ENCODE measurements at places on chromosomes 4 and X. TPM values are rescaled to one million over a fixed set of nuclear protein-coding genes. Genes with fewer than 3 reads are reported as not detected.

The ZCCHC12 gene
- polyA plus RNA-seq = 0.47 TPM

The MAGEA3 gene
- polyA plus RNA-seq = not detected

The CAPN6 gene
- polyA plus RNA-seq = 557 TPM

The SPANXB1 gene
- polyA plus RNA-seq = not detected

The RS1 gene
- polyA plus RNA-seq = not detected

The RTL9 gene
- 1.8 TPM for polyA plus RNA-seq

The INTS12 gene
- 31.8 TPM for polyA plus RNA-seq

The DUSP21 gene
- not detected for polyA plus RNA-seq

The CXCL10 gene
- 0.23 TPM for polyA plus RNA-seq

The SSX4 gene
- polyA plus RNA-seq = not detected

The DGKK gene
- polyA plus RNA-seq = not detected

The ANK2 gene
- 268 TPM for polyA plus RNA-seq

The NMU gene
- 1.7 TPM for polyA plus RNA-seq

The VCX3A gene
- polyA plus RNA-seq = not detected

All from forelimb muscle (tissue), 1 donor.